ENCODE measurements at places on chromosomes 3 and 15.

DNA sequence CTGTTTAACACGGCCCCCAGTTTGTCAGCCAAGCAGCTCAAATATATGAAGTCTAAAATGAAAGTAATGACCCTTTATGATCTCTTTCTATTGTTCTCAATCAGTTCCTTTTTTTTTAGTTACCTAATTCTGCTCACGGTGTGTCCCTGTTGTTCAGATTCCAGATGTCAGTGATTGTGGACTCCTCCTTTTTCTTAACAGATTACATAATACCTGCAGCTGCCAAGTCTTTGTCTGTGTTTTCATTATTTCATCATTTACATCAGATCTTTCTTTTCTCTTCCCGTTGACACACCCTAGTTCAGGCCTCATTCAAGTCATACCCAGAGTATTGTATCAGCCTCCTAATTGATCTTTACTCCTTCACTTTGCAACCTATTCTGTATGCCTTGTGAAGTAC lies 56.1 kb upstream of the SKIL start:
- DNase-seq = no peak

DNA sequence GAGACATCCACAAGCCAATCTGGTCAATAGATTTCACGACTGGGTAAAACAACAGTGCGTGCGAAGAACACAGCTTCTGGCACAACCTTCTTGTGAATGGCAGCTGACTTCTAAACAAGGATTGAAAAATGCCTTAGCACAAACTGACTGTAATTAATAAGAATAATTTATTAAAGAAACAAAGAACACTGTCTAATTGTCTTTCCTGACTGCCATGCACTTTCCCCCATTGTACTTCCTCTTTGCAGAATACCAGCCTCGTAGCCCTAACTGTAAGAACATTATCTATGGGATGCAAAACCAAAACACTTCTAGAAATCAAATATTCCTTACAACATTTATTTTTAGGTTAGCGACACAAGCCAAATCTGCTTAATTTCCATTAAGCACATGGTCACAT lies 6.5 kb downstream of the FOXP1 start:
- no peak for DNase-seq

- no peak for DNase-seq
These were observed 57.8 kb downstream of the IMPG2 start for GRCh38 chr3:101262393-101263240.

GRCh38 chr15:88702983-88703382 lies 64.2 kb downstream of the ISG20 start:
- DNase-seq = no peak

- DNase-seq = no peak
These were observed 188.5 kb upstream of the TLE3 start for GRCh38 chr15:70286113-70286806.

DNA sequence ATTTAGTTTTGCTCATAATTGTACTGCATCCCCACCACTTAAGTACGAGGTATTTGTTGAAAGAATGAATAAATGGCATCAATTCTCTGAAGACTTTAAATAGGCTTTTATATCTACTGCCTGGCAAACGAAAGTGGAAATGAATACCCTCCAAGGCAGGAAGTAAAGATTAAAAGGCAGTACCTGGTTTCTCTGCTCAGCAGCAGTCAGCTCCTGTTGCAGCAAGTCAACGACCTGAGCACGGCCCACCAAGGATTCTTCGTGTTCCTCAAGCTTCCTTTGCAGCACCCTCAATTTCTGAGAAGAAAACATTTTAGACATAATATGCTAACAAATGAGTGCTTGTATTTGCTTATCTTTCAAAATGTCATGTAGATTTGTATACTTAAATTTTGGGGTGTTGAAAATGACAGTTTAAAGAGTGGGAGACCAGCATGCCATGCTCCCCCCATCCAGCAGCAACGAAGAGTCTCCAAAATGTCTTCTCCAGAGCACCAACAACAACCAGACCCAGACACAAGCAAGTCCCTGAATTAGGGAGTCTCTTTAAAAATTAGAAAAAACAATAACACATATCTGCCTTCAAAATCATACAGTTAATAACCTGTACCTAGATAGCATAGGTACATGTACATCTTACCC lies 31.2 kb downstream of the GOLGB1 start:
- DNase-seq = no peak

GRCh38 chr3:117616227-117616626 lies 906.6 kb downstream of the TUSC7 start:
- no peak for DNase-seq

GRCh38 chr3:85781806-85782205 lies 823.0 kb downstream of the CADM2 start:
- DNase-seq = no peak

GRCh38 chr3:196412704-196413103 lies 19.5 kb downstream of the UBXN7 start:
- DNase-seq = no peak

GRCh38 chr15:70463453-70463834 lies 299.9 kb downstream of the UACA start:
- no peak for DNase-seq

DNA sequence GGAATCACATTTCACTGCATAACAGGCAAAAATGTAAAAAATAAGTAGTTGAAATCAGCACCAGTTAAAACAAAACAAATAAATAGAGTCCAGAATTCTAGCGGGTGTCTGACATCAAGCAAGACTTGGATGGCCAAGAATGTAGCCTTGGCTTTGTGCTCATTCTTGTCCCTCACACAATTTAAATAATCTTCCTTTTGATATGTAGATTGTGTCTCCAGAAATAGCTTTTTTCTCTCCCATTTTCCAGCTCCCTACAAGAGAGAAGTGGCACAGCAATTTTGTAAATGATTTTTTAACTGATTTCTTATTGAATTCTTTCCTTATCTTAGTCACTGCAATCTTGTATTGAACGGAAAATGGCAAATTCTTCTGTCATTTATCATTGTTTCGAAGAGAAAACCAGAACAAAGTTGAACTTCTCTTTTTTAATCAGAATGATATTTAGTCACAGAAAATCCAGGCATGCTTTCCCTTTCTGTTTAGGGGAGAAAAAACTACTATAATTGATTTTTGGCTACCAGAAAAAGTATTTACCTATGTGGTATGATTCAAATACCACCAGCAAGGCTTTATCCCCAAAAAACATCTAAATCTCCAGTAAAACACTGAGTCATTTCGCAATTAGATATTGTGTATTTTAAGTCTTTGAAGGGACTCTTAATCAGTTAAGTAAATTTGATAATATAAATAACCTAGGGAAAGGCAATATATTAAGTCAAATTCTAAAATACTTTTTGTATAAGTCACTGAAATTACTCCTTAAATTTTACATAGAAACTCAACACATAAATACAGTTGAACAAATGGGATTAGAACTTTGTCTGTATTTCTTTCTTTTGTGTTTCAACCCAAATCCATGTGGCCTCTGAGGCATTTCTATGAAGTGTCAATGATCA lies 481.7 kb downstream of the GBE1 start:
- no peak for DNase-seq

DNA sequence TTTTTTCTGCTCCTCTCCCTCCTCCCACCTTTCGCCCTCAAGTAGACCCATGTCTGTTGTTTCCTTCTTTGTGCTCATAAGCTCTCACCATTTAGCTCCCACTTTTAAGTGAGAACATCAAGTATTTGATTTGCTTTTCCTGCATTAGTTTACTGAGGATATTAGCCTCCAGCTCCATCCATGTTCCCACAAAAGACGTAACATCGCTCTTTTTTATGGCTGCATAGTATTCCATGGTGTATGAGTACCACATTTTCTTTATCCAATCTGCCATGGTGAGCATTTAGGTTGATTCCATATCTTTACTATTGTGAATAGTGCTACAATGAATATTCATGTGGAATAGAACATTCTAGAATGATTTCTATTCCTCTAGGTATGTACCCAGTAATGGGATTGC lies 178.6 kb downstream of the RYR3 start:
- no peak for DNase-seq

- no peak for DNase-seq
These were observed 38.1 kb upstream of the PTX3 start for GRCh38 chr3:157398598-157398997.

DNA sequence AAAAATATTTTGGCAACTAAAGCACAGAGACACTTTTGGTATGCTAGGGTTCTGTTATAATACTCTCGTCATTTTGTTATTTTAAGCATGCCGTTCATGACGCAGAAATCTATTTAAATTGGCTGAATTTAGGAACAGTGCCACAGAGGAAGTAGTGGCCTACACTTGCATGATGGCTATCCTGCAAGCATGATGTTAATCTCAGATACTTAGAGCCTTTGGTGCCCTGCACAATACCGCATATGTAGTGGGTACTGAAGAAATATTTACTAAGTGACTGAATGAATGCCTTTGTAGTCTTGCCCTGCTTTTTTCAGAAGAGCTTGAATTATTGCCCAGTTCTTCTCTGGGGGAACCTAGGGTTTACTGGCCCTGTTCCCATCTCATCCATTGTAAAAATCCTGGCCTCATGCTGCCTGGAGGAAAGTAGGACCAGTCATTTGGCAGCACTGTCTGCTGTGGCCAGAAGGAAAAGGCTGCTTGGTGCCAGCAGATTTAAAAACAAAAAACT lies 79.0 kb downstream of the SERPINI1 start:
- no peak for DNase-seq

Measured in effector CD8-positive, alpha-beta T cell (primary cell).